Progenitor cell of endocrine pancreas (in vitro differentiated cells): ENCODE measurements at places on chromosomes 16 and 17.

DNA sequence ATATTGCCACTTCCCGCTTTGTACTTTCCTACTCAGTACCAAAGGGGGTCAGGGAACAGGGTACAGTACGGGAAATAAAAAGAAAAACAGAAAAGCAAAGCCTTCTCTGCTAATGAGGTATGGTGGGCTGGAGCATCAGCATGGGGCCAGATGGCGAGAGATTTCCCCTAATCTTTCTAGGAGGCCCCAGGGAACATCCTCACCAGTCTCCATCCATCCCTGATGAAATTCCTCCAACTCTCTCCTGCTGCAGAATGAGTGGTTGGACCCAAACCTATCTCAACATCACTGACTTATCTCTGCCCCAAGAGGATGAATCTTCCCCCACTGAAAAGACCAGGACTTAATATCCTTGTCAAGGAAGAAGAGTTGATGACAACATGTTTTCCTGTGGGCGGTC, 185.6 kb downstream of the C16orf78 start:
- DNase-seq: no peak

GRCh38 chr16:85245307-85246172, 133.3 kb upstream of the CIBAR2 start:
- peak; percentile 53 for DNase-seq

GRCh38 chr16:77374384-77374783, 60.5 kb downstream of the ADAMTS18 start:
- DNase-seq: no peak

- no peak for DNase-seq
These were observed 28.0 kb downstream of the CRHR1 start for GRCh38 chr17:45812102-45812501.

- DNase-seq: no peak
These were observed 54.2 kb upstream of the CDR2 start for GRCh38 chr16:22428654-22429053.

DNA sequence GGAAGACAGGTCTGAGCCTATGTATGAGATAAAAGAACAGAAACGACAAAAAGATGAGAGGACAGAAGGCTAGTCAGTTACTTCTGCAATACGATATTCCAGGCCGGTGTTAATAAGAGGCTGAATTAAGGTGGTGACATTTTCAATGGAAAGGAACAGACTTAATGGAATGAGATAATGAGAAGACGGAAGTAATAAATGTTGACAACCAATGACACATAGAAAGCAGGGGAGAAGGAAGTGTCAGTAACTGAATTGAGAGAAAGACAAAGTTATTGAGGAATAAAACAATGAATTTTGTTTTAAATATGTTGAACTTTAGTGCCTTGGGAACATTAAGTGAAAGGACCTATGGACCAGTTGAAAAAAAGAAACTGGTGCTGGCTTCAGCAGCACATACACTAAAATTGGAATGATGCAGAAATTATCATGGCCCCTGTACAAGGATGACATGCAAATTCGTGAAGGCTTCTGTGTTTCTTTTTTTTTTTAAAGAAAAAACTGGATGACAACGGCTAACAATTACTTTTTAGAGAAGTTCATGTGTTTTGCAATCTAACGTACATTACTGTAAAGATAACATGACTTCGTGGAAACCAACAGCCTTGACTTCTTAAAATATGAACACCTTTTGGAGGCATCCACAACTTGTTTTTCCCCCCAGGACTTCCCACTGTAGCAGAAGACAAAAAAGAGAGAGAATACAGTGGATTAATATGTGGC, 18.5 kb upstream of the CPD start:
- no peak for DNase-seq

- DNase-seq: no peak
These were observed 4.8 kb downstream of the SREBF1 start for GRCh38 chr17:17832032-17832363.
